ENCODE measurements at places on chromosomes 1 and 21.

GRCh38 chr1:187838335-187839293 lies 1009.9 kb downstream of the PLA2G4A start:
- DNase-seq, result no peak

DNA sequence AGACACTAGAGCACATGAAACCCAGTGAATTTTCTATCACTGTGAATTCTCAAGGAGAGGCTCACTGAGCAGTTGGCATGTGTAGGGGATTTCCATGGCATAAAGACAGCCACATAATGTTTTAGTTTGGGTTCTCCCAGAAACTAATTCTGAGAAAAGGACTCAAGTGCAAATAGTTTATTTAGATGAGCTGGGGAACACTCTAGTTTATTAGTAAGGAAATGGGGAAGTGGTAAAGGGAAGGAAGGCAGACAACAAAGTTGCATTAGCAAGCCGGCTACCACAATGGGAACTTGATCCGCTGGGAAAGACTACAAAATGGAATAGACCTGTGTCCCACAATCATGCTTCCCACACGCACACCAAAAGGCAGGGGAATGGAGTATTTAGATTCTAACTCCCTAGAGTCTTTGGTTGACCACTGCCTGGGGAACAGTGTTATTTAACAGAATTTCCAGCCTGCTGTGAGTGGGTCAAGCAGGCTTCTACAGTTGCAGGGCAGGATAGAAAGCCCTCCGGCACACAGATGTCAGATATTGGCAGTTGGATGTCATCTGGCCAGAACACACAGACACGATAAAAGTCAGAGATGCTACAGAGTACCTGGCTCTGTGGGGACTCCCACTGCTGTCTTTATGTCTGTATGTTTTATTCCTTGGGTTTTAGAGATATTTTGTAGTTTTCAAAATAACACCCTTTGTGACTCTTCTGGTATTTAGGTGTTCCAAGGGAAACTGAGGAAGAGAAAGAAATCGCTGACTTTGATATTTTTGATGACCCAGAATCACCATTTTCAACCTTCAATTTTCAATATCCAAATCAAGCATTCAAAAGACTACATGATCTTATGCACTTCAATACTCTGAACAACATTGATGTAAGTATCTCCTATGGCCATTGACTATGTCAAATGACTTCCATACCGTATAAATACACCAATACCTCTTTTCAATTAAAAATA lies 150.1 kb downstream of the PLA2G4A start:
- no peak for DNase-seq

DNA sequence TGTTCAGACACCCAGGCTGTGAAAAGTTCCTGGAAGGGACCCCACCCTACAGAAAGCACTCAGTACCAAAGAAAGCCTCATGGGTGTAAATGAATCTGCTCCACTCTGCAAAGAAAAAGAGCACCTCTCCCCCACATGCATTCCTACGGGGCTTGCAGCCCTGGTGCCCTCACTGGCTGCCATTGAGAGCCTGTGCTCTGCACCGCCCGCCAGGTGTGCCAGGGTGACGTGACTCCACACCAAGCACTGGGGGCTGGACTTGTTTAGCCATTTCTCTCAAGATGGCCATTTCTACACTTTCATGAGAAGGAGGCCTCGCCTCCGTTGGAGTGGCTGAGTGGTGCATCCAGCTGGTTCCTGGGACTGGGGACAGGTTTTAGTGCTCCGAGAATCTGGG lies 380.5 kb upstream of the VAMP3 start:
- DNase-seq, result no peak

GRCh38 chr1:96741335-96741734 lies 19.8 kb downstream of the PTBP2 start:
- no peak for DNase-seq

- no peak for DNase-seq
These were observed 166.9 kb downstream of the NCAM2 start for GRCh38 chr21:21165063-21165645.

DNA sequence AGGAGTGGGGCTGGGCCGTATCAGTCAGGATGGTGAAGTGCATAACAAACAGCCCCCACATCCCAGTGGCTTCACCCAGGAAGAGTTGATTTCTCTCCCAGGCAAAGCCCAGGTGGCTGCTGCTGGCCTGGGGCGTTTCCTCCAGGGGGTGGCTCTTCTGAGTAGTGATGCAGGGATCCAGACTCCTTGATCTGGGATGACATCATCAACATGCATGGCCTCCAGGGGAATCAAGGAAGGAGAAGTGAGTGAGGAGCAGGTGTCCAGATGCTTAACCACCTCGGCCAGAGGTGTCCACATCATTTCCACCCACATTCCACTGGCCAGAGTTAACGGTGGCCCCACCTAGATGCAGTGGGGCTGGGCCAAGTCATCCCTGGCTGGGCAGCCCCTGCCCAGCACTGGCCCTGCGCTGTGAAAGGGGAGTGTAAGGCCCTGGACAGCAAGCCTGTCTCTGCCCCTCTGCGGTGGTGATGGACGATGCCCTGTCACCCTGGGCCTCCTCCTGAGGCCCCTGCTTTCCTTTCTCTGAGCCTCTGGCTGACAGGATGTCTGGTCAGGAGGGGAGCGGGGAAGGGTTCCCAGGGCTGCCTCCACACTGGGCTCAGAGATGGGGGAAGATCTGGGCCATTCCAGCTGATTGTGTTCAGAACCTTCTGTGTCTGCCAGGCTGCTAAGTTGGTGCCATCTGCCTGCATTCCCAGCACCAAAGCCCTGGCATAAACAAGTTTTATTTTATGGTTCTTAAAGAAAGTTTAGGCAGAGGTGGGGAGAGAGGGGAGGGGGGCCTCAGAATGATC lies 598.2 kb downstream of the MATN1 start:
- no peak for DNase-seq

Data from activated CD8-positive, alpha-beta T cell treated with anti-CD3 and anti-CD28 coated beads for 36 hours (primary cell).